ENCODE measurements at places on chromosomes 16 and 17. TPM values are rescaled to one million over a fixed set of nuclear protein-coding genes. Genes with fewer than 3 reads are reported as not detected.

KCNJ2 gene
- 0.28 TPM for total RNA-seq

DBF4B gene
- total RNA-seq: 12.0 TPM

MPV17L gene
- total RNA-seq: 1.3 TPM

SHISA6 gene
- total RNA-seq: 0.95 TPM

KRT36 gene
- not detected for total RNA-seq

SAMD14 gene
- 0.99 TPM for total RNA-seq

CTRL gene
- 0.35 TPM for total RNA-seq

LUC7L3 gene
- 46.4 TPM for total RNA-seq

CCL3 gene
- total RNA-seq: not detected

SLX1B gene
- 26.3 TPM for total RNA-seq

CCL16 gene
- total RNA-seq: not detected

GNG13 gene
- not detected for total RNA-seq

HBQ1 gene
- total RNA-seq: 0.28 TPM

NACA2 gene
- not detected for total RNA-seq

TRAPPC2L gene
- 62.2 TPM for total RNA-seq

DBNDD1 gene
- 1.8 TPM for total RNA-seq

HIGD1B gene
- total RNA-seq: not detected

ENO3 gene
- 2.0 TPM for total RNA-seq

SULT1A1 gene
- 1.6 TPM for total RNA-seq

MAP2K3 gene
- total RNA-seq: 50.6 TPM

STH gene
- not detected for total RNA-seq

SEC14L5 gene
- 0.03 TPM for total RNA-seq

NPIPA2 gene
- total RNA-seq: 0.75 TPM

MMP28 gene
- 4.5 TPM for total RNA-seq

ST6GALNAC2 gene
- total RNA-seq: 38.5 TPM

SPATA22 gene
- not detected for total RNA-seq

CRYBA1 gene
- not detected for total RNA-seq

Data from foreskin keratinocyte (primary cell).